Cardiac muscle cell (in vitro differentiated cells and primary cell): ENCODE measurements at places on chromosomes 4 and X. TPM values are rescaled to one million over a fixed set of nuclear protein-coding genes. Genes with fewer than 3 reads are reported as not detected.

GPR50 gene
- total RNA-seq = 0.35 TPM in 1 of 2 replicates, not detected in the other

DNA sequence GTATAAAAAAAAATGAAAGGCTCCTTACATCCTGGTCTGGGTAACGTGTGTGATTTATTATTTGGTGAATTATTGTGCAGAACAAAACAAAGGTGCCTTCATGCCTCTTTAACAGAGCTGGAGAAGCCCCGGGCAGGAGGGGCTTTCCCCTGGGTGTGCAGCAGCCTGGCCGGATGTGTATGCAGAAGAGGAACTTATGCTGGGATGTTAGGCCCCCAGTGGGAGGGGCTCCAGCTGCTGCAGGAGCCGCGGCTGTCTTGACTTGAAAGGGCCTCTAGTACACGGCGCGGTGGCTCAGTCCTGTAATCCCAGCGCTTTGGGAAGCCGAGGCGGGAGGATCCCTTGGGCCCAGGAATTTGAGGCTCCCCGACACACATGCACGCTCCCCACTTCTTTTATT is 16.0 kb downstream of the CCNQ start:
- no peak for DNase-seq

GRCh38 chr4:187724456-187724855 is 271.1 kb upstream of the ZFP42 start:
- no peak for DNase-seq

DNA sequence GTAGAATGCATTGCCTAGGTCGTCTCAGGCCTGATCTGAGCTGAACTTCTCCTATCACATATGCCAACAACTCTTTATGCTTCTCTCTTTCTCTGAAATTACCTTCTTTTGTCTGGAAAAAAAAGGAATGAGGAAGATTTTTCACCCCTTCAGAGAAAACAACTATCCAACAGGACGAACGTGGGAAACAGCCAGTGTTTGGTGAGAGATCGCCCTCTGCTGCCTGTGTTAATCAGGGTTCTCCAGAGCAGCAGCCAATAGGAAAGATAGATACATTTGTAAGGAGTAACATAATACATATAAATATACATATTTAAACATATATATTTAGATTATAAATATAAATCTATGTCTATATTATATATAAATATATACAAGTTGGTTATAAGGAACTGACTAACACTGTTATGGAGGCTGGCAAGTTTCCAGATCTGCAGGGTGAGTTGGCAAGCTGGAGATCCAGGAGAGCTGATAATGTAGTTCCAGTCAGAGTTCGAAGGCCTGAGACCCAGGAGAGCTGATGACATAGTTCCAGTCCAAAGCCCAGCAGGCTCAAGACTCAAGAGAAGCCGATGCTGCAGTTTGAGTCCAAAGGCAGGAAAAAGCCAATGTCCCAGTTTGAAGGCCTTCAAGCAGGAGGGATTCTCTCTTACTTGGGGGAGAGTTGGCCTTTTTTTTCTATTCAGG is 13.3 kb downstream of the CETN2 start:
- peak; percentile 52 for DNase-seq

GRCh38 chr4:156832886-156833285 is 138.7 kb downstream of the PDGFC start:
- DNase-seq = no peak

DNA sequence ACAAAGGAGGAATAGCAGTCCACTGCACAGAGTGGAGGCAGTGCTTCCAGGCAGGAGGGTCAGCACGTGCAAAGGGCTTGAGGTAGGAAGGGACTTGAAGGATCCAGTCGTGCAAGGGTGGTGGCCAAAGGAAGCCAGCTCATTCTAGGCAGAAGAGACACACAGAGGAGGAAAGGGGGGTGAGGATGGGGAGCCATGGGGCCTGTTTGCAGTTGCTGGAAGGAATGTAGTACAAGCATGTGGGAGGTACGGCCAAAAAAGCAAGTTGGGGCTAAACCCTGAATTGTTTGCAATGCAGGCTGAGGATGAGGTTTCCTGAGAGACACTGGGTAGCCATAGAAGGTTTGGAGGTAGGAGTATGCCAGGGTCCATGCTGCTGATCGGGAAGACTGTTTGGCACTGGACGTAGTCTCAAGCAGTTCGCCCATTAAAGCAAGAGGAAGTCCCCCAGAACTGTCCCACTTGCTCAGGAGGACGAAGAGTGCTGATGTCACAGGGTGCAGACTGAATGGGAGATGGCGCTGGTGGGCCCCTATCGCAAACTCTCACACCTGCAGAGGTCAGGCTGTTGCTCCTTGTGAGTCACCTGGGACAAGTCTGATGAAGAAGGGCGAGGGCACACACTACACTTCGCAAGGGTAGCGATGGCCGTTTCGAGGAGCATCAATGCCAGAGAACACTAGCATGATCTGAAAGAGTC is 9.1 kb upstream of the MAN2B2 start:
- DNase-seq = no peak

DNA sequence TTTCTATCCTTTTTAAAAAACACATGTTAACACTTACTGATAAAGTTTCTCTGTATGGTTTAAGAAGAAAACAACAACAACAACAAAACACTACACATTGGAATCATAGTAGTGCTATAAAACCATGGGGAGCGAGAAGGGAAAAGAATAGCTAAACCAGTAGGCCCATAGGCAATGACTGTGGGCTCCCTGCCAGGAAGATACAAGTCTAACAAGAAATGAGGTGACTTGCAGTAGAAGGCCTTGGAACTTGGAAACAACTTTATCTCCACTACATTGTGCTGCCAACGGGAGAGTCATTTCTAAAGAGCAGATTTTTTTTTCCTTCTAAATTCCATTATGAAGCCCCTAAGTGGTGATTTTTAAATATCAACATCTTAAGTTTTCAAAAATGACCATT is 78.0 kb downstream of the GPC4 start:
- DNase-seq = no peak

DNA sequence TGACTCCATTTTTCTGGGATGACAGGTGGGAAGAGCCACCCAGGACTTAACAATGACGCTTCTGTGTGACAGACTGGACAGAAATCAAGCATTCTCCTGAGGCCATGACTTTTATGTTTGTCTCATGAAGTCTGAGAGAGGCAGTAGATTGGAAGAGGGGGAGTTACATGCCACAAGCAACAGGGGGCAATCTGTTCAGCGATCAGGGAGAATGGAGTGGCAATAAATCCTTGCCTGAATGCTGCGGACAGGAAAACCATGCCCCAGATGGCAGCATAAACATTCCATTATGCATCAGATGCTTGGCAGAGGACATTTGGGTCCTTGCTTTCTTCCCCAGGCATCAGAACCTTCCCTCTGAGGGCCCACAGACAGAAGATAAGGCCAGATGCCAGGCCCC is 312.4 kb upstream of the DIPK2B start:
- no peak for DNase-seq

DNA sequence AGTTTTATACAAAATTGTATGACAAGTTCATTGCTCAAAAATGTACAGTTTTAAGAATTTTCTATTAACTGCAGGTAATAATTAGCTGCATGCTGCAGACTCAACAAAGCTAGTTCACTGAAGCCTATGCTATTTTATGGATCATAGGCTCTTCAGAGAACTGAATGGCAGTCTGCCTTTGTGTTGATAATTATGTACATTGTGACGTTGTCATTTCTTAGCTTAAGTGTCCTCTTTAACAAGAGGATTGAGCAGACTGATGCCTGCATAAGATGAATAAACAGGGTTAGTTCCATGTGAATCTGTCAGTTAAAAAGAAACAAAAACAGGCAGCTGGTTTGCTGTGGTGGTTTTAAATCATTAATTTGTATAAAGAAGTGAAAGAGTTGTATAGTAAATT is 131.0 kb downstream of the TET2 start:
- no peak for DNase-seq

GRCh38 chrX:9650091-9650490 is 115.6 kb downstream of the GPR143 start:
- no peak for DNase-seq

GRCh38 chr4:34432706-34433105 is 1811.6 kb downstream of the ARAP2 start:
- DNase-seq = no peak
